Naive B cell (primary cell): ENCODE measurements at places on chromosomes 6 and 20.

DNA sequence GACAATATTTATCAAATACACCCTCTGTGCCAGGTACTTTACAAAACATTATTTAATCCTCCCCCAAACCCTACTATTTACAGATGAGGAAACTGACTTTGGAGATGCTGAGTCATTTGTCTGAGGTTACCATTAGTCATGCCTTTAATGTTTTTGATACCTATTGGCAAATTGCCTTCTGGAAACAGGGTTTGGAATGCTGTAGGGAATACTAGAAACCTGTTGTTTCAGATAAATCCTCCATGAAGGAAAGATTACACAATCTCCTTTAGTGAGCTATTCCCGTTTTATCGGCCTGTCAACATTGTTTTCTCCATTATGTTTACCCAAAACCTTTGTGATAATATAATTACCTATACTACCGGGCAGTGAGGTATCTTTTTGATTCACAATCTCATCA lies 93.6 kb upstream of the ADGRF1 start:
- no peak for DNase-seq

GRCh38 chr6:106518748-106519147 lies 110.5 kb downstream of the RTN4IP1 start:
- no peak for DNase-seq

- DNase-seq, result no peak
Observed at GRCh38 chr20:10719740-10720385, 46.1 kb upstream of the JAG1 start.

GRCh38 chr20:2162823-2163166 lies 61.2 kb downstream of the STK35 start:
- no peak for DNase-seq

DNA sequence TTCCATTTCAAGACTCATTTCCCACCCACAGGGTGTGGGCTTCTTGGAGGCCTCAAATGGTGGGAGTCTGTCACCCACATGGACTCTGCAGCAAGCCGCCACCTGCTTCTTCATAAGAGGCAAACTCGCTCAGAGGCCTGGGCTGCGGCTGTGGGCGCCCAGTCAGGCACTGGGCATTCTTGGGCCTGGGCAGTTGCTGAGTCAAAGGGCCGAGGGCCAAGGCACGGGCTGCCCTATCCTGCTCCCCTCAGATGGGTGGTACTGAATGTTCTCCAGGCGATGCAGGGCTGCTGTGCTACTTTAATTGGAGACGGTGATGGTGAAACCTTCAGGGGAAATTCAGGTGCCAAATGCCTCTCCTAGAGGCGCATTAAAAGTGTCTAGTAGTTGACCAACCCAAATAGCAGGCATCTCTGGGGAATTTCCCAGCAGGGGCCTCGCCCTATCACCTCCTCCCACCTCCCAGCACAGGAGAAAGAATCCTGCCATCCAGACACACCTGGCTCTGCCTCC lies 57.9 kb downstream of the MAFB start:
- DNase-seq, result no peak

GRCh38 chr20:57705127-57705899 lies 4.5 kb downstream of the PMEPA1 start:
- no peak for DNase-seq

- no peak for DNase-seq
Observed at GRCh38 chr6:27861276-27861840, 50.8 kb downstream of the OR2B2 start.

GRCh38 chr6:165820407-165820806 lies 157.4 kb upstream of the PDE10A start:
- DNase-seq, result no peak

DNA sequence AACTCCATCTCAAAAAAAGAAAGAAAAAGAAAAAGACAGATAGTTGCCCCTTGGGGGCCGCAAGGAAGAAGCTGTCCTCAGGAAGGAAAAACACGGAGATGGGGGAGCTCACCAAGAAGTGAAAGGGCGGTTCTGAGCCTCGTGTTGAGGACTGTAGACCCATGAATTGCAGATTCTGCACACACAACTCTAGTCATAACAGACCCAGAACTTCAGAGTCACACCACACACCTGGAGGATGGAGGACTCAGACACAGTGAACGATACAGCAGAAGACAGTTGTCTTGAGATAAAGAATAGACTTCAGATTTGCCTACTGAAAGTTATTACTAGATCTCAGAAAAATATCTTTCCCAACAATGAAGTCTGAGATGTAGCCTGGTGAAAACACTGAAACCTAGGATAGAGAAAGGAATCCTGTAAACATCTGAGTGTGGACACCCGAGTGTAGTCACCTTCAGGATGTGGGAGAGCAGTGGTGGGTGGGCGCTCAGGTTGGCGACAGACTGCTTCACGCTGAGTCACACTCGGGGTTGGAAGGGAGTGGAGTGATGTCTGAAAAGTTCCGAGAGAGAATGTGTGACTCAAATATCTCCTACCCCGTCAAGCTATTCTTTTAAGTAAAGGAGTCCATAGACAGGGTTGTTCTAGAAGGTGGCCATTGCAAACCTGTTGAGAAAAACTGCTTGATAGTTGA lies 88.1 kb downstream of the MAP3K4 start:
- no peak for DNase-seq

GRCh38 chr20:47686545-47686944 lies 98.7 kb downstream of the SULF2 start:
- DNase-seq, result no peak

DNA sequence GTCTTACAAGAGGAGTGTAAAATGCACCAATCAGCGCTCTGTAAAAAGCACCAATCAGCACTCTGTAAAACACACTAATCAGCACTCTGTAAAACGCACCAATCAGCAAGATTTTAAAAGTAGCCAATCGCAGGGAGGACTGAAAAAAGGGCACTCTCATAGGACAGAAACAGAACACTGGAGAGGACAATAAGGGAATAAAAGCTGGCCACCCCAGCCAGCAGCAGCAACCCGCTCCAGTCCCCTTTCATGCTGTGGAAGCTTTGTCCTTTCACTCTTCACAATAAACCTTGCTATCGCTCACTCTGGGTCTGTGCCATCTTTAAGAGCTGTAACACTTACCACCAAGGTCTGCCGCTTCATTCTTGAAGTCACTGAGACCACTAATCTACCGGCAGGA lies 1.7 kb upstream of the AIG1 start:
- no peak for DNase-seq

DNA sequence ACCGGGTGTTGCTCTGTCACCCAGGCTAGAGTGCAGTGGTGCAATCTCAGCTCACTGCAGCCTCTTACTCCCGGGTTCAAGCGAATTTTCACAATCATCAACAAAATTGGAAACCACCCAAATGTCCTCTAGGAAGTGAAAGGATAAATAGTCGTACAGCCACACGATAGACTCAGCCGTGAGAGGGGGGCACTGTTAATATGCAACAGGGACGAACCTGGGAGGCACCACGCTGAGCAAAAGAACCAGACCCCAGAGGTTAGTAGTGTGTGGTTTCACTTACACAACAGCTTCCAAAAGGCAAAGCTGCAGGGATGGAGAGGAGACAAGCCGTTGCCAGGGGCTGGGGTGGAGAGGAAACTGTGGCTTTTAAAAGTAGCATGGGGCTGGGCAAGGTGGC lies 30.1 kb upstream of the NTSR1 start:
- DNase-seq, result no peak

DNA sequence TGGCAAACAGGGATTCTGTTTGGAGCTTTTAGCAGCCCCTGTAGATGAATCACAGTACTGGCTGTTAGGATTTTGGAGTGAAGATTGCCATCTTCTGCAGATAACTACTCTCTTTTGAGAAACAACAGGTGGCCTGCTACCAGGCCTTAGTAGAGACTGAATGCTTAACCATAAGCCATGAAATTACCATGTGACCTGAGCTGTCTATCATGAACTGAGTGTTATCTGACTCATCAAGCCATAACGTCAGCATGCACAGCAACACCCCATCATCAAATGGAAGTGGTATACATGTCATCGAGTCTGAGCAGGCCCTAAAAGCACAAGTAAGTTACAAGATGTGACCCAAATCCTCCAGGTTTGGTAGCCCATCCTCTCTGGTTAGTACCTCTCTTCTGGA lies 132.6 kb downstream of the GPR63 start:
- no peak for DNase-seq

- DNase-seq, result no peak
Observed at GRCh38 chr6:105795913-105796517, 290.1 kb upstream of the PRDM1 start.

DNA sequence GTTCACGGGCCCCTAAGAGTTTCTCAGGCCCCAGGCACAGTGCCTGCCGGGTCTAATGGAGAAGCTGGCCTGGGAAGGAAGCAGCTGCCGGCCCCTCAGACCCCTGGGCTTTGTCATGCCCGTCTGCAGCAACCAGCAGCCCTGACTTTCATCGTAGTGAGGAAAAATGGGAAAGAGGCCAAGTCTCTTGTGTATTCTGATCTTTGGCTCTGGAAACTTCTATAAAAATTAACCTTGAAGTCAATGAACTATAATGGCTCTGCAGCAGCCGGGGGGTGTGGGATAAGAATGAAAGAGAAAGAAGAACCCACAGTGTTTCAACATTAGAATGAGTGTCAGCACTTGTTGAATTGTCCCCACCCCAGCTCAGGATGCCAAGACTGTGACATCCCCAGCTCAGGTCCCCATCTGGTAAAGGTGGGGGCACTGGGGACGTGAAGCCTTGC lies 12.9 kb downstream of the TGM2 start:
- DNase-seq, result no peak

- peak; percentile 78 for DNase-seq
Observed at GRCh38 chr6:41200901-41201763, at the start of gene TREML2. Gene TREML2 (minus strand): TSS chr6:41201149. CDS start chr6:41201008, 141 bp downstream.

GRCh38 chr6:1015825-1016224 lies 296.1 kb upstream of the FOXQ1 start:
- DNase-seq, result no peak

DNA sequence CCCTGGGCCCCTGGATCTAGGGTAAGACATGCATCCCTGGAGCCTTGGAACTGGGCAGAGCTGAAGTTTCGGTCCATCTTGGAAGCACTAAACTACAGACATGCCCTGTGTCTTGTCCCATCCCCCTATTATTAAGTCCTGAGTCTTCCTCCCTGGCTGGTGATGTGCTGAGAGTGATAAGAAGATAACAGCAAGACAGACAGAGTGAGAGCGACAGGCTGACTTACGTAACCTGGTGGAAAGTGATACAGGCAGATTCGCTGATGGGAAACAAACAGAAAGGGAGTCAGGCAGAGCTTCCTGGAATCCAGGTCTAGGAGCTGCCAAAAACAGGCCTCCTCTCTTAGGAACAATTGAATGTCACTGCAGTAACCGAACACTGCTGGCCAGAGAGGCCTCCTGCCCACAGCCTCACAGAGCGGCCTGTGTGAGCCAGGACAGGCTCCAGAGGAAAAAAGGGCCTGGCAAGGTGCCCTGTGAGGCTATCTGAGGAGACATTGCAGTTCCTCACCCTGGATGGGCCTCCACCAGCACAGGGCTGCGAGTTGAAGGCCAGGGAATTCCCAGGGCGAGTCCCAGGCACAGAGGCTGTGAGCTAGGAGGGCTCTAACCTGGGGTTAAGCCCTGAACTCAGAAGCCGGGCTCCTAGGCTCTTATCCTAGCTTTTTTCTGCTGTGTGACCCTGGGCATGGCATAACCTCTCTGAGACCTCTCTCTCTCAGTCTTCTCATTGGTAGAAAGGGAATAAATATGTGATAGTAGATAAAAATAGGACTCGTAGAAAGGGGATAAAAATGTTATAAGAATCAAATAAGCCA lies 34.2 kb upstream of the B4GALT5 start:
- no peak for DNase-seq

DNA sequence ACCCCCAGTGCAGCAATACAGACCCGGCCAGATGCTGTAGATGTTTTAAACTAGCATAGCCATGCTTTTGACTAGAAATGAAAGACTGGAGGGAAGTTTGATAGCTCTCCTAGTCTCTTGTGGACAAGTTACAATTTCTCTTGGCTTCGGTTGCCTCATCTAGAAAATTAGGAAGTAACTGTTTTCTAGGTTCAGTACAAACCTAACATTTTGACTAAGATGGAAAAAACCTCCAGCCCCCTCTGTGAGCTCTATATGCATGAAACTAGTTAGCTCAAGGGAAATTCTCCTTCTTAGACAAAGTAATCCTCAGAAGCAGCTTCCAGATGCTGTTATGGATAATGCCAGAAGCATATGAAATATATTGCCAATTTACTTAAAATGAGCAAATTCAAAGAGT lies 86.6 kb downstream of the RNF144B start:
- no peak for DNase-seq

DNA sequence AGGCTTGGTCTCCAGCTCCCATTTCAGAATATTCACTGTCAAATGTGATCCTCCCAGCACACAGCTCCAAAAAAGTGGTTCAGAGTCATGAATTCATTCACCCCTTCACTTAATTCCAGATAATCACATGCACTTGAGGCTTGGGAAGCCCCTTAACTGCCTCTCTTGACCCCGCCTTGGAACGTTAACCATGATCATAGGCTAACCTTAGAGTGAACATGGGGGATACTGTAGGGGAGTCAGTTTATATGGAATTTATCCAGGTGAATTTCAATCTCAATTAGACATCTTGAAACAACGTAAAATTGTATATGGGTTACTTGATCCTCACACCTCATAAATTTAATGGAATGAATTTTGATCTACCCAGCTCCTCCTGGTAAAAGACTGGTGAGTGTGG lies 346.8 kb upstream of the ARID1B start:
- no peak for DNase-seq

DNA sequence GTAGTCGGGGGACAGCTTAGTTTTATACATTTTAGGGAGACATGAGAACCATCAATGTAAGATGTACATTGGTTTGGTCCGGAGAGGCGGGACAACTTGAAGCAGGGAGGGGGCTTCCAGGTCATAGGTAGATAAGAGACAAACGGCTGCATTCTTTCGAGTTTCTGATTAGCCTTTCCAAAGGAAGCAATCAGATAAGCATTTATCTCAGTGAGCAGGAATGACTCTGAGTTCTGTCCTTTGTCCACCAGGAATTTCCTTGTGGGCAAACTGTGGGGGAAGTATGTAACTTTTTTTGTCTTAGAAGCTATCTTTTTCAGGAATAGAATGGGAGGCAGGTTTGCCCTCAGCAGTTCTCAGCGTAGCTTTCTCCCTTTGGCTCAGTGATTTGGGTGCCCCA lies 1.4 kb downstream of the YTHDF1 start:
- no peak for DNase-seq

DNA sequence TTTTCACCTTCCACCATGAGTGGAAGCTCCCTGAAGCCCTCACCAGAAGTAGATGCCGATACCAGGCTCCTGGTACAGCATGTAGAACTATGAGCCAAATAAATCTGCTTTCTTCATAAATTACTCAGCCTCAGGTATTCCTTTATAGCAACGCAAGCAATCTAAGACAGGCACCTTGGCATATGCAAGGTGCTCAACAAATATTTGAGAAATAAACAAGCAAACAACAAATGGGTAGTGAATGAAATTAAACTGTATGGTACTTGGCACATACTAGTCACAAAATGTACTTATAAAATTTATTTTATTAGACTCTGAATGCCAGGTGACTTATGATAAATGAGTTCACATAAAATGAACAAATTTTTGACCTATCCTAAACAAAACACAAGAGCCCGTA lies 220.3 kb downstream of the MAFB start:
- no peak for DNase-seq

DNA sequence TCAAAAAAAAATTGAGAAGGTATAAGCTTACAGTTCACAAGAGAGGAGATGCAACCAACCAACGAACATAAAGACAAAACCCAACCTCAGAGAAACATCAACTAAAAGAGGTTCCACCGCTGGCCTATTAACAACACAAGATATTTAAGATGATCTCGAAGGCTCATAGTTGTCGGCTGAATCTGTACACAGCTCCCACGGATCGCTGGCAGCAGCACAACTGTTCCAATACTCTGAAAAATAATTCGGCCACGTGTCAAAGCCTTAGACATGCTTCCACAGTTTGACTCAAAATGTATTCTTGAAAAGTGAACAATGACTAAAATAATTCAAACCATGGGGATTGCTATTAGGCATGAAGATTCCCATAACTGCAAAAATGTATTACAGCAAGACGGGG lies 13.7 kb downstream of the EXOC2 start:
- no peak for DNase-seq
